ENCODE measurements at places on chromosomes 11 and 22. TPM values are rescaled to one million over a fixed set of nuclear protein-coding genes. Genes with fewer than 3 reads are reported as not detected.

HSPB2 gene
- 17.1 TPM for total RNA-seq

DNA sequence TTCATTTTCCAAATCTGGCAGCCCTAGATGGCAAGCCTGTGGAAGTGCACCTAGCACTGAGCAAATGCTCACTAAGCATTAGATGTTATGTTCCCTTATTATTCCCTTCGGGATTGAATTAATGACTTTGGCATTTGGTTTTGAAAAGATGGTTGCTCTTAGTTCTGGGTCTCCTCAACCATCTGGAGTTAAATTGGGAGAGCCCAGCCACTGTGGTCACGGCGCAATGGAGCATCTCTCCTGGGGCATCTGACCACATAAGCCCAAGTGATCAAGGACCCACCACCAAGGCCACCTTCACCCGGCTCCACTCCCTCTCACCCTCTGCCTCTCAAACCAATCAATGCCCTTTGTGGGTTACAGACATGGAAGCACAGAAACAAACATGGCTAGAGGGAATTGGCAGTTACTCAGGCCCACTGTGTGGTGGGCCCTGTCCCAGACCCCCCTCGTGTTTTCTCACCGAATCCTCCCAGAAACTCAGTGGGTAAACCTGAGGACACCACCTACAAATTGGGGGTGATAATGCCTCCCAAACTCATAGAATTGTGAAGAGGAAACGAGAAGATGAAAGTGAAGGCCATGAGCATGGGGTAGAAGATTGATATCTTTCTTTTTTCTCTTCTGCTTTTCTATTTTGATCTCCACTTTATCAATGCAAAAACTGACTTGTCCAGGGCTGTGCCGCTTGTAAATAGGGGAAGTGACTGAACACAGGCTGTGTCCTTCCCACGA is 52.2 kb downstream of the IRAG1 start:
- DNase-seq = no peak

- DNase-seq = peak; percentile 5
Measured at GRCh38 chr11:107856981-107857517, 1.5 kb downstream of the SLC35F2 start.

- no peak for DNase-seq
Measured at GRCh38 chr22:46129390-46130041, 20.8 kb upstream of the PPARA start.

DNA sequence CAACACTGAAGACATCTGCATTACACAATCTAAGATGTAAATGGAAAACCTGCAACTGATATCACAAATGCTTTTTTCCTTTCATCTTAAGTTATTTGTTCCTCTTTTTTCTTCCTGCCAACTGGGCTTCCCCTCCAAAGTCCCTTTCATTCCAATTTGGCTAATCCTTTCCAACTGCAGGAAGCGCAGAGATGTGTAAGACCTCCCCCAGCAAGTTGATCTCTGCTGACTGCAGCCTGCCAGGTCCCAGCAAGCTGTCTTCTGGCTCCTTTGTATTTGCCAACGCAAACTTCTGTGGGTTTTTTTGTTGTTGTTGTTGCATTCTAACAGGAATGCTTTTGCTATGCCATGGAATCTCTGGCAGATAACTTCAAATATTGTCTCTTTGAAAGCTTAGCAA is 38.5 kb upstream of the LRRC4C start:
- DNase-seq = no peak

DNA sequence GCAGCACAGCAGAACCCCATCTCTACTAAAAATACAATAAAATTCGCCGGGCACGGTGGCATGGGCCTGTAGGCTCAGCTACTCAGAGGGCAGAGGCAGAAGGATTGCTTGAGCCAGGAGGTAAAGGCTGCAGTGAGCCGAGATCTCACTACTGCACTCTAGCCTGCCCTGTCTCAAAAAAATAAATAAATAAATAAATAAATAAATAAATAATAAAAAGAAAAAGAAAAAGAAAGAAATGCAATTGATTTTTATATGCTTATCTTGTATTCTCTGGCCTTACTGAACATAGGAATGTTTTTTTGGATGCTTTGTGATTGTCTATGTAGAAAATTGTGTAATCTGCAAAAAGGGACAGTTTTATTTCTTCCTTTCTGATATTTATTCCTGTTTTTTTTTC is 132.5 kb downstream of the BARX2 start:
- no peak for DNase-seq

GRCh38 chr11:73640592-73640991 is 5.8 kb upstream of the PLEKHB1 start:
- no peak for DNase-seq

DNA sequence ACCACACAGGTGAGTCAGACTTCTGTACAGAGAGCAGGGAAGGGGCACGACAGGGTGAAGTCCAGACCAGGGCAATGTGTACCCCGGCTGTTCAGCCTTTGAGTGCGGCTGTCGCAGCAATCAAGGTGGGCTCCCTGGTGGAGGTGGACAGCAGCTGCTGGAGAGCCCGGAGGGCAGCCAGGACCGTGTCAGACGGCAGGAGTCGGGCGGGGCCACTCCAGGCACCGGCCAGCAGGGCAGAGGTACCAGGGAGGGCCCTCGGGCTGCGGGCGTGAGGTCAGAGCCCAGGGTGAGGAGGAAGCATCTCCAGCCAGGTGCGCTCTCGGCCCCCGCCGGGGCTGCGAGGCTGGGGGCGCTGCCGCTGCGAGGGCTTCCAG is 802 bp upstream of the PIM3 start:
- no peak for DNase-seq

PKDREJ gene
- not detected for total RNA-seq

DNA sequence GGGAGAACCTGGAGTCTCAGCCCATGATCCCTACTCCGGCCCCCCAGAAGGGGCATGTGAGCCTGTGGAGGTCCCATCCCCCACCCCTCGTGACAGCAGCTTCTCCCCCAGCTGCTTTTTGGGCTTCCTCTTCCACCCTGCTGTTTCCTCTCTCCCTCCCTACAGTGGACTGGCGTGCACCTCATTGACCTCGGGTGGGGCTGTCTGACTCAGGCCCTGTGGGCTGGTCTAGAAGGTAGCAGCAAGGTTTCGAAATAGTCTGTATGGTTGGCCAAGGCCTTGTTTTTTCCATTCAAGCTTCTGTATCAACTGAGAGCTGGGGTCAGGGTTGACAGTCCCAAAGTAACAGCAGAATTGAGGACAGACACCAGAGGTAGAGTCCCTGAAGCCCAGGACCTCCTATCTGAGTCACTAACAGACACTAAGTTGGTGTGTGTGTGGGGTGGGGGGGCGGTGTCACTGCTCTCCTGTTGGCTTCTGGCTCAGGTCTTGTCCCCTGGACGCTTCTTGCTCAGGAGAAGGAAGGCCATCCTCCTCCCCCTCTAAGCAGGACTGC is 7.7 kb downstream of the SLC37A2 start:
- DNase-seq = peak; percentile 78

Measured in mesenteric fat pad (tissue), 1 donor.